Naive thymus-derived CD8-positive, alpha-beta T cell (primary cell): ENCODE measurements at places on chromosomes 2 and 18.

DNA sequence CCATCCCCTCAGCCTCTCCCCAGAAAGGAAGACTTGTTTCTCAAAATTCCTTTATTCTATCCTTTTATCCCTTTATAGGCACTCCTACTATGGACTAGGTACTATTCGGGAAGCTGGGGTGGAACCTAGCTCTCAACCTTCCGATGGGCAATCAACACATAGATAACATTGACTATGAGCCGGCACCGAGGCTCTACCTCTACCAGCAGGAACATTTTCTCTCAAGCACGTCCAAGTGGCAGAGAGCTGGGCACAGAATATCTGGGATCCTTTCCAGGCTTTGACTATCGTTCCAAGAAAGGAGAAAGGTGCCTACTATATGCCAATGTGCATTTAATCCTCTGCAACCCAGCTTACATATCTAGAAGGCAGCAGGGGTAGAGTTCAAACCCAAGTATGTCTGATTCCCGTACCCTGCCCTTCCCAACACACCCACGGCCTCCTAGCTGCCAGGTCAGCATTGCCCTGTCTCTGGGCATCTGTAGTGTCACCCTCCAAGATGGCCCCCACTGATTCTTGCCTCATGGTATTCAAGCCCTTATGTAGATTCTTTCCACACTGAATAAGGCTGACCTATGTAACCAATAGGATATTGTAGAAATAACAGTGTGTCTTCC, 28.3 kb downstream of the TNS1 start:
- no peaks in the 10 kb centered on the region for H3K4me1 ChIP-seq
- H3K4me3 ChIP-seq: no peak overlapping the region
- peaks cover 6% of the 10 kb centered on the region for H3K27me3 ChIP-seq
- no peaks in the 10 kb centered on the region for H3K36me3 ChIP-seq

- H3K27me3 ChIP-seq: peaks cover 53% of the 10 kb centered on the region
- peaks cover 8% of the 10 kb centered on the region for H3K4me1 ChIP-seq
- DNase-seq: no peak
- peaks cover 8% of the 10 kb centered on the region for H3K36me3 ChIP-seq
Observed at GRCh38 chr2:176118601-176119339, 2.2 kb downstream of the HOXD10 start.

- H3K27ac ChIP-seq: peak overlapping the region; percentile 52
- peak overlapping the region; percentile 57 for H3K4me3 ChIP-seq
- H3K36me3 ChIP-seq: peaks cover 4% of the 10 kb centered on the region
- H3K4me1 ChIP-seq: peaks cover 10% of the 10 kb centered on the region
Observed at GRCh38 chr2:241821460-241822263, 12.7 kb downstream of the NEU4 start.

DNA sequence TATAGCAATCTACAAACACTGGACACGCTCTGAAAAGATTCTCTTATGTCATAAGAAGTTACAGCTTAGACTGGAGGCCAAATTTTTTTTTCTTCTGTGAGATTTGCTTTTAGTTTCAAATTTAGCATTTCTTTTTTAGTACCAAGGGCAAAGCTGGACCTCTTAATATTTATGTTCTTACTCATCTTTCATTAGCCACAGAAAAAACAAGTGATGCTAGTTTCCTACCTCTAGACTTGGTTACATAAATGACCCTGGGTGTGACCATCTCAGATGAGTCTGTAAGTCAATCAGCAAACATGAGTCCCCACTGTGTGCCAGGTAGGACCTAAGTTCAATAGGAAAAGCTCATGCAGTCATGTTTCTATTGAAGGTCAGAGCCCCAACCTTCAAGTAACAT, 94.4 kb downstream of the MEP1B start:
- DNase-seq: no peak
- no peak overlapping the region for H3K27ac ChIP-seq
- H3K4me1 ChIP-seq: no peaks in the 10 kb centered on the region
- no peak overlapping the region for H3K4me3 ChIP-seq

DNA sequence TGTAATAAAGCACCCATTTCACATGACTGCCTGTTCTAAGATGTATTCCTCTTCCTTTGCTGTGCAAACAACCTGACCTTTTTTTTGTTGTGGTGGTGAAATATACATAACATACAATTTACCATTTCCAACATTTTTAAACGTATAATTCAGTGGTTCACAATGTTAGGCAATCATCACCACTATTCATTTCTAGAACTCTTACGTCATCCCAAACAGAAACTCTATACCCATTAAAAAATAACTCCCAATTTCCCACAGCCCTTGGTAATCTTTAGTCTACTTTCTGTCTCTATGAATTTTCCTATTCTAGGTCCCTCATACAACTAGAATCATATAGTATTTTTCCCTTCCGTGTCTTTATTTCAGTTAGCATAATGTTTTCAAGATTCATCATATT, 36.7 kb downstream of the RND3 start:
- no peaks in the 10 kb centered on the region for H3K27me3 ChIP-seq
- H3K4me3 ChIP-seq: no peak overlapping the region
- no peak overlapping the region for H3K27ac ChIP-seq
- no peaks in the 10 kb centered on the region for H3K4me1 ChIP-seq

DNA sequence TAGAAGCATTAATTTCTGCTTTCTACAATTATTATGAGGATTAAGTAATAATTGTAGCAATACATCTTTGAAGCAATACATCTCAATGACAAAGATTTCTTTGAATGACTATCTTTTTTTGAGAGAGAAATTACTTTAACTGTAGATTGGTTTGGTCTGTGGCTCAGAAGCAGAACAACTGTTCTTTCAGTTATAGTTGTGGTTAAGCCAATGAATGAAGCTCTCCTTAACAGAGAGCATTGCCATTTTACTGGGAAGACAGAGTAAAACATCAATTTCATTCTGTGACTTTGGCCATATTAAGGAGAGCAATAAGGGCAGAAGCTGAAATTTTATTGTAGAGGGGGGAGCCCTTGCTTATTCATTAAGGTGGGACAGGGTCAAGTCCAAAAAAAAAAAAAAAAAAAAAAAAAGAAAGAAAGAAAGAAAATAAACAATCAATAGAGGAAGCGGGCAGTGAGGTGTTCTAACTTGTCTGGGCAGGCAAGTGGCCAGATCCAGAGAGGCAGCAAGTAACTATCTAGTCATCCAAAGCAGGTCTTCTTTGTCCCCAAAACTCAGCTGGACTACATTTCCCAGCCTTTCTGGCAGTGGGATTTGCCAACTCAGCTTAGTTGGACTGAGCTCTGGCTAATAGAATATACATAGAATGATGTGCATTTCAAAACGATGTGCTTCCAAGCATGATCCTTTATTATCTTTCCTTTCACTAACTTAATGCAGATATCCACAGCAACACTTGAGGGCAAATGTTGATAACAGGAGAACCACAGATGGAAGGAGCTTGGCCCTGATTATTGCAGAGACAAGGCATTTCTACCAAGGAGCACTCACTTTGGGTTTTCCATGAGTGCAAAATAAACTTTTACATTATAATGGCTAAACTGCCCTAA, 462.7 kb upstream of the CDH20 start:
- no peaks in the 10 kb centered on the region for H3K27me3 ChIP-seq
- no peak for DNase-seq
- H3K4me1 ChIP-seq: no peaks in the 10 kb centered on the region
- H3K27ac ChIP-seq: no peak overlapping the region

GRCh38 chr2:10876394-10876793, 35.3 kb upstream of the KCNF1 start:
- peaks cover 9% of the 10 kb centered on the region for H3K36me3 ChIP-seq
- H3K4me3 ChIP-seq: no peak overlapping the region
- H3K27me3 ChIP-seq: peaks cover 13% of the 10 kb centered on the region
- H3K4me1 ChIP-seq: peaks cover 2% of the 10 kb centered on the region
- DNase-seq: no peak

- H3K4me1 ChIP-seq: no peaks in the 10 kb centered on the region
- H3K4me3 ChIP-seq: no peak overlapping the region
- no peak overlapping the region for H3K27ac ChIP-seq
- no peak for DNase-seq
Observed at GRCh38 chr2:55917117-55917516, 6.5 kb downstream of the EFEMP1 start.

DNA sequence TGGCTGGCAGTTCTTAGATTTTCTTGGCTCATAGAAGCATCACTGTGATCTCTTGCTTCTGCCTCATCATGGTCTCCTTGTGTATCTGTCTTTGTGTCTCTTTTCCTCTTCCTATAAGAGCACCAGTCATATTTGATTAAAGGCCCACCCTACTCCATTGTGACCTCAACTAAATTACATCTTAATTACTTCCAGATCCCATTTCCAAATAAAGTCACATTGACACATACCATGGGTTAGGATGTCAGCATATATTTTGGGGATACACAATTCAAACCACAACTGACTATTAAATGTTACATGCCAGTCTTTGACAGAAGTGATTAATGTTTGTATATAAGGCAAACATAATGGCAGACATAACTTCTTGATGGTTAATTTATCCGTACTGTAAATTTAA, 27.3 kb upstream of the TMX3 start:
- no peak overlapping the region for H3K4me3 ChIP-seq
- H3K36me3 ChIP-seq: no peaks in the 10 kb centered on the region
- no peak for DNase-seq
- no peaks in the 10 kb centered on the region for H3K27me3 ChIP-seq

DNA sequence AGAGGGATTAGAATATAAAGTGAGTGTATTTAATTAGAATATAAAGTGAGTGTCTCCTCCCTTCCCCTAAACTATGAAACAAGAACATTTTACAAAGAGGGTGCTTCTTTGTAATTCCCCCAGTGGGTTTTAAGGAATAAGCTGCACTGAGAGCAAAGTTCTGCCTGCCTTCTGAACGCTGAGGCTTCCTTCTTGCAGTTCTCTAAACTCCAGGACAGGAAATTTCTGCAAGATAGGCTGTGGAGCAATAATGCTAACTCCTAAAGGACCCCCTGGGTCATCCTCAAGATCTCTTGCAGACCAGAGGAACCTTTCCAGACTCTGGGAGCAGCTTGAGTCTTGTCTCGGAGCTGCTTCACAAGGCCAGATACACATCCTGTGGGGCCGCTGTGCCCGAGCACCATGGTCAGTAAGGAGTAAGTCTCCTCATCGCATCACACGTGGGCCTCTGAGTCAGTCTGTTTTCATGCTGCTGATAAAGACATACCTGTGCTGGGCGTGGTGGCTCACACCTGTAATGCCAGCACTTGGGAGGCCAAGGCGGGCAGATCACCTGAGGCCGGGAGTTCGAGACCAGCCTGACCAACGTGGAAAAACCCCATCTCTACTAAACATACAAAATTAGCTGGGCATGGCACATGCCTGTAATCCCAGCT, 87.5 kb upstream of the KCNE4 start:
- no peak overlapping the region for H3K27ac ChIP-seq
- no peak for DNase-seq
- H3K4me1 ChIP-seq: no peaks in the 10 kb centered on the region
- no peak overlapping the region for H3K4me3 ChIP-seq

- no peak for DNase-seq
- H3K36me3 ChIP-seq: no peaks in the 10 kb centered on the region
- no peak overlapping the region for H3K27ac ChIP-seq
Observed at GRCh38 chr18:40812981-40813515, 1142.0 kb upstream of the PIK3C3 start.

- H3K36me3 ChIP-seq: no peaks in the 10 kb centered on the region
- no peak for DNase-seq
- H3K27me3 ChIP-seq: peaks cover 9% of the 10 kb centered on the region
- no peaks in the 10 kb centered on the region for H3K4me1 ChIP-seq
- no peak overlapping the region for H3K27ac ChIP-seq
Observed at GRCh38 chr18:8375249-8375648, 234.0 kb upstream of the RAB12 start.
